ENCODE measurements at places on chromosomes 4 and X.

- DNase-seq = peak; percentile 11
These were observed 151.1 kb downstream of the SLC7A11 start for GRCh38 chr4:138090918-138091676.

GRCh38 chrX:66674506-66674905 is 35.6 kb upstream of the EDA2R start:
- no peak for DNase-seq

DNA sequence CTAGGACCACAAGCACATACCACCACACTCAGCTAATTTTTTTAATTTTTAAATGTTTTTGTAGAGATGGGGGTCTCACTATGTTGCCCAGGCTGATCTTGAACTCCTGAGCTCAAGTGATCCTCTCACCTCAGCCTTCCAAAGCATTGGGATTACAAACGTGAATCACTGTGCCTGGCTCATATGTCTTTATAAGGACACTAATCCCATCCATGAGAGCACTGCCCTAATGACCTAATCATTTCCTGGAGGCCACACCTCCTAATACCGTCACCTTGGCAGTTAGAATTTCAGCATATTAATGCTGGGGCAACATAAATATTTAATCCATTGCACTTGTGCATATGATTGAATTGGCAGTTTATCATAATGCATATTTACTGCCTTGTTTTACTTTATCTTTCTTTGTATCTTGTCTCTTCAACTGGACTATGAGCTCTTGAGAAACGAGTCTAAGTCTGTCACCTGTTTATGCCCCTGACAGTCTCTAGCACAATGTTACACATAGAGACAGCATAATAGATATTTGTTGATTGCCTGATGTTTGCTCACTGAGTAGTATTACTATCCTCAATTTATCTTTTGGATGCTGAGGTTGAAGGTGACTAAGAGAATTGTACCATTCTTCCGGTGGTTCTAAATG is 172.0 kb downstream of the AASDH start:
- no peak for DNase-seq

GRCh38 chr4:87566276-87566675 is 37.1 kb upstream of the SPARCL1 start:
- DNase-seq = no peak

DNA sequence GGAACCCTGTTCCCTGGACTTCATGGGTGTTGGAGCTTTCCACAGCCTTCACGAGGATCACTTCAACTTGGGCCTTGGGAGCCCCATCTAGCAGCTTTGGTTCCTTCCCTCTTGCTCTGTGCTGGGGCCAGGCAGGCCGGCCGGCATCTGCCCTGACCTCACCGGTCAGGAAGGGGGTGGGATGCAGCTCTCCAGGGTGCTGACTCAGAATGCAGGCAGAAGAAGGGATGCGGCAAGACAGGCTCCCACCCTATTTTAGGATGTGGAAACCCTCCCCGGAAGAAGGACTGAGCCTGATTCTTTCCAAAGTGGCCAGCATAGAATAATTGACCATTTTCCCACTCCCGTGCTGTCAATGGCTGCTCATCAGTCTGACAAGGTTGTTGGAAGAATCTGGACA is 47.1 kb downstream of the FHDC1 start:
- no peak for DNase-seq

DNA sequence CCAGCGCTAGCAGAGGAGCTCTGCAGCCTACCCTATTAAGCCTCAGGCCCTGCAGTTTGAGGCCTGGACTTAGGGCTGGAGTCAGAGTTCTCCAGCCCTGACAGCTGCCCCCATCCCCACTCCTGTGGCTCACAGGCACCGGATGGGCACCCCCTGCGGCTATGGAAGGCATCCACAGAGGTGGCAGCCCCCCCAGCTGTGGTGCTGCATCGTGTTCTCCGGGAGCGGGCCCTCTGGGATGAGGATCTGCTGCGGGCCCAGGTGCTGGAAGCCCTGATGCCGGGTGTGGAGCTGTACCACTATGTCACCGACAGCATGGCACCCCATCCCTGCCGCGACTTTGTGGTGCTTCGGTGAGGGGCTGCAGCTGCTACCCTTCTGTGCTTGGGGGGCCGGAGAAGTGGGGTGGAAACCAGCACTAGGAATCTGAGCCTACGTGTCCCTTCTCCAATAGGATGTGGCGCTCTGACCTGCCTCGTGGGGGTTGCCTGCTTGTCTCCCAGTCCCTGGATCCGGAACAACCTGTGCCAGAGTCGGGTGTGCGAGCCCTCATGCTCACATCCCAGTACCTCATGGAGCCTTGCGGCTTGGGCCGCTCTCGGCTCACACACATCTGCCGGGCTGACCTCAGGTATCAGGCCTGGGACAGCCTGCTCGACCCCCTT is 76.2 kb downstream of the STARD8 start:
- DNase-seq = no peak

GRCh38 chr4:72858328-72858727 is 211.2 kb downstream of the COX18 start:
- no peak for DNase-seq

- DNase-seq = no peak
These were observed 103.4 kb downstream of the PDGFRA start for GRCh38 chr4:54332542-54332941.

DNA sequence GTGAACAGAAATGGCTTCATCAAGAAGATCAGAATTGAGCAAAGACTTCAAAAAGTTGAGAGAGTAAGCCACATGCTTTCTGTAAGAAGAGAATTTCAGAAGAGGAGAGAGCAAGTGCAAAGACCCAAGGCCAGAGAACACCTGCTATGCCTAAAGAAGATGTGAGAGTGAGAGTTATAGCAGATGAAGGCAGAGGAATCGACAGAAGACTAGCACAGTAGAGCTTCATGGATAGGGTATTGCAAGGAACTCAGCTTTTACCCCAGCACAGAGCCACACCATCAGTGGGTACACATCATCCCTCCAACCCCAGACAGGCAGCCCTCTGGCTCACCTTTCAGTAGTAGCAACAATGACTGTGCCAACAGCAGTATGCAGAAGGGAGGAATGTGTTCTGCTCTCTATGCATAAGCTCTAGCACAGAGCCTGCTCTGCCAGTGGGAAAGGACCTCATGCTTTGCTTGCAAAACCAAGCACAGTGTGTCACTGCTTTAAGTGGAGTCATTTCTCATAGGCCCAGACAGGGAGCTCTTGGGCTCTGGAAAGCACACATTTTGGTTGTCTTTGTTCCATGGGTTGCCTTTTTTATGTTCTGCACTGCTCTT is 318.6 kb downstream of the NAF1 start:
- DNase-seq = no peak

DNA sequence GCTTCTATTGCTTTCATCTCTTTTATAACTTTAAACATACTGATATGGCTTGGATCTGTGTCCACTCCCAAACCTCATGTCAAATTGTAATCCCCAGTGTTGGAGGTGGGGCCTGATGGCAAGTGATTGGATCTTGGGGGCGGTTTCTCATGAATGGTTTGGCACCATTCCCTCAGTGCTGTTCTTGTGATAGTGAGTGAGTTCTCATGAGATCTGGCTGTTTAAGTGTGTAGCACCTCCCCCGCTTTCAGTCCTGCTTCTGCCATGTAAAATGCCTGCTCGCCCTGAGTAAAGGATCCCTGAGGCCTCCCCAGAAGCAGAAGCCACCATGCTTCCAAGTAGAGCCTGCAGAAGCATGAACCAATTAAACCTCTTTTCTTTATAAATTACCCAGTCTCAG is 17.7 kb downstream of the MND1 start:
- DNase-seq = no peak

Data from NCI-H187 treated with DMSO at 0.1 percent for 48 hours (cell line).